ENCODE measurements at places on chromosomes 2 and 18. TPM values are rescaled to one million over a fixed set of nuclear protein-coding genes. Genes with fewer than 3 reads are reported as not detected.

The PLGLB1 gene
- total RNA-seq, result 2.6 TPM

DNA sequence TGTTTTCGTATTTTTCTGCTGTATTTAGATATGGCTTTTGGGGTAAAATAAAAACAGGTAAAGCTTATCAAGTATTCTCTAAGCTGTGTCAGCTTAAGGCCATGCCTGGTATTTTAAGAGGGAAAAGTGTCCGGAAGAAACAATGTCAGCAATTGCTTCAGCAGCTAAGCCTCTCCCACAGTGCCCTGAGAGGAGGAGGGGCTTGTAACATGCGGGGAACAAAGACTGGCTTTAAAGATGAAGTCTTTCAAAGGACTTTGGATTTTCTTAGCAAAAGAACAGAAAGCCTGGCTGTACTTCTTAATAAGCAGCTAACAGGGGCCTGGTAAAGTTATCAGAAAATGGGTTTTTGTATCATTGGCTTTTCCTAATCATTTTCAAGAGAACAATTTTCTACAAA is 102.8 kb downstream of the PXDN start:
- no peak overlapping the region for H3K4me3 ChIP-seq
- H3K27me3 ChIP-seq, result no peaks in the 10 kb centered on the region
- no peak for DNase-seq
- H3K27ac ChIP-seq, result no peak overlapping the region
- no peaks in the 10 kb centered on the region for H3K4me1 ChIP-seq
- peaks cover 18% of the 10 kb centered on the region for H3K36me3 ChIP-seq

GRCh38 chr2:34729845-34730244 is 1130.7 kb upstream of the FAM98A start:
- H3K4me3 ChIP-seq, result no peak overlapping the region
- no peak overlapping the region for H3K27ac ChIP-seq
- H3K36me3 ChIP-seq, result no peaks in the 10 kb centered on the region

- H3K27ac ChIP-seq, result no peak overlapping the region
- no peaks in the 10 kb centered on the region for H3K36me3 ChIP-seq
- no peaks in the 10 kb centered on the region for H3K4me1 ChIP-seq
- DNase-seq, result no peak
- no peak overlapping the region for H3K4me3 ChIP-seq
- no peaks in the 10 kb centered on the region for H3K27me3 ChIP-seq
These were observed 10.2 kb downstream of the IL18R1 start for GRCh38 chr2:102365763-102366162.

GRCh38 chr18:45745817-45746461 is 22.0 kb downstream of the SLC14A1 start:
- H3K4me1 ChIP-seq, result no peaks in the 10 kb centered on the region
- peaks cover 2% of the 10 kb centered on the region for H3K27me3 ChIP-seq
- H3K36me3 ChIP-seq, result no peaks in the 10 kb centered on the region

- no peaks in the 10 kb centered on the region for H3K27me3 ChIP-seq
- no peak overlapping the region for H3K4me3 ChIP-seq
- DNase-seq, result no peak
- no peak overlapping the region for H3K27ac ChIP-seq
These were observed 158.9 kb upstream of the FN1 start for GRCh38 chr2:215594766-215595165.

GRCh38 chr2:105411720-105412407 is 13.0 kb upstream of the FHL2 start:
- no peak overlapping the region for H3K4me3 ChIP-seq
- no peak overlapping the region for H3K27ac ChIP-seq
- H3K4me1 ChIP-seq, result no peaks in the 10 kb centered on the region
- no peaks in the 10 kb centered on the region for H3K36me3 ChIP-seq
- peaks cover 31% of the 10 kb centered on the region for H3K27me3 ChIP-seq

DNA sequence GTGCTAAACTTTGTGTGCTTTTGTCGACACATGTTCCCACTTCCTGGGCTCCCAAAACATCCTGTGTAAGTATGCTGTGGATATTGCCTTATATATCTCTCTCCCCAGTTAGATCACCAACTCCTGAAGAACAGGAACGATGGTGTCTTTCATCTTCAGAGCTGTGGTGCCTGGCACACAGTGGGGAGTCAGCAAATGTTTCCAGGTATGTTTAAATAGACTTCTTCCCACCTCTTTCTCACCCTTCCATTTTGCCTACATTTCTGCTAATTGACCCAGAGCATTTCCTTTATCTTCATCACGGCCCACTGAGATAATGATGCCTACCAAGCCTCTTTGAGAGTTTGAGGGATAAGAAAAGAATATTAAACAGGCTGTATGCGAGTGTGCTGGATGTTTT is 60.7 kb downstream of the RND3 start:
- no peak for DNase-seq
- H3K4me3 ChIP-seq, result no peak overlapping the region
- H3K27ac ChIP-seq, result no peak overlapping the region
- no peaks in the 10 kb centered on the region for H3K27me3 ChIP-seq
- no peaks in the 10 kb centered on the region for H3K4me1 ChIP-seq

The TNS1 gene
- 327 TPM for total RNA-seq

GRCh38 chr2:217222309-217222910 is 362.5 kb upstream of the TNP1 start:
- peak overlapping the region; percentile 57 for H3K27ac ChIP-seq
- no peaks in the 10 kb centered on the region for H3K36me3 ChIP-seq
- H3K4me3 ChIP-seq, result no peak overlapping the region
- DNase-seq, result no peak
- no peaks in the 10 kb centered on the region for H3K27me3 ChIP-seq

- H3K36me3 ChIP-seq, result no peaks in the 10 kb centered on the region
- no peak for DNase-seq
- no peak overlapping the region for H3K27ac ChIP-seq
These were observed 189.6 kb downstream of the MYCN start for GRCh38 chr2:16129716-16130540.

DNA sequence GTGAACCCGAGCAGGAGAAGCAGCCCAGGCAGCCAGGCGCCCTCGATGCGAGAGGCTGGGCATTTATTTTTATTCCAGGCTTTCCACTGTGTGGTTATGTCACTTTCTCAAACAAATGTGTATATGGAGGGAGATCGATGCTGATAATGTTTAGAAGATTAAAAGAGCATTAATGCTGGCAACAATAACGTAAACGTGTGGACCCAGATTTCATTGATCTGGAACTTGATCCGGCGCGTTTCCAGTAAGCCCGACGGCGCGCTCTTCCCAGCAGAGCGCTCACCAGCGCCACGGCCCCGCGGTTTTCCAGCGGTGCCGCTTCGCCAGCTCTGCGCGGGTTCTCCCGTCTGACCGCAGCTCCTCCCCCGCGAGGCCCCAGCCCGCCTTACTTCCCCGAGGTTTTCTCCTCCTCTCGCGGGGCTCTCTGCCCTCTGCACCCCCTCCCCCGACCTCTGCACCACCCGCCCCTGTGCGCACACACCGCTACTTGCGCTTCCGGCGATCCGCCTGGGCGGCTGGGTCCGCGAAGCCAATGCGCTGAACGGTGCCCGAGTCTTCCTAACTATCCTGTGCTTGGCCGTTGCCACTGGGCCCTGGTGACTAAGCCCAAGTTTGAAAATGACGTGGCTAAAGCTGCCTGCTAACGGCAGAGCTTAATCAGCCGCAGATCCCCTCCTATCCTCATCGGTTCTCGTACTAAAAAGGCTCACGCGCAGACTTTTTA is 6.1 kb downstream of the ONECUT2 start:
- H3K36me3 ChIP-seq, result no peaks in the 10 kb centered on the region
- H3K27me3 ChIP-seq, result peaks cover 83% of the 10 kb centered on the region
- peaks cover 5% of the 10 kb centered on the region for H3K4me1 ChIP-seq
- H3K27ac ChIP-seq, result no peak overlapping the region
- no peak overlapping the region for H3K4me3 ChIP-seq

GRCh38 chr2:20620696-20621365 is 30.1 kb downstream of the HS1BP3 start:
- no peaks in the 10 kb centered on the region for H3K27me3 ChIP-seq
- no peak overlapping the region for H3K27ac ChIP-seq
- no peaks in the 10 kb centered on the region for H3K36me3 ChIP-seq
- H3K4me3 ChIP-seq, result no peak overlapping the region

- H3K27ac ChIP-seq, result no peak overlapping the region
- H3K36me3 ChIP-seq, result no peaks in the 10 kb centered on the region
- no peaks in the 10 kb centered on the region for H3K27me3 ChIP-seq
- DNase-seq, result peak; percentile 54
- no peak overlapping the region for H3K4me3 ChIP-seq
These were observed 78.5 kb downstream of the TPO start for GRCh38 chr2:1491751-1492150.

- no peaks in the 10 kb centered on the region for H3K4me1 ChIP-seq
- H3K27me3 ChIP-seq, result no peaks in the 10 kb centered on the region
- H3K27ac ChIP-seq, result no peak overlapping the region
- DNase-seq, result no peak
- H3K4me3 ChIP-seq, result no peak overlapping the region
These were observed 144.8 kb downstream of the CDH2 start for GRCh38 chr18:28032177-28032576.

DNA sequence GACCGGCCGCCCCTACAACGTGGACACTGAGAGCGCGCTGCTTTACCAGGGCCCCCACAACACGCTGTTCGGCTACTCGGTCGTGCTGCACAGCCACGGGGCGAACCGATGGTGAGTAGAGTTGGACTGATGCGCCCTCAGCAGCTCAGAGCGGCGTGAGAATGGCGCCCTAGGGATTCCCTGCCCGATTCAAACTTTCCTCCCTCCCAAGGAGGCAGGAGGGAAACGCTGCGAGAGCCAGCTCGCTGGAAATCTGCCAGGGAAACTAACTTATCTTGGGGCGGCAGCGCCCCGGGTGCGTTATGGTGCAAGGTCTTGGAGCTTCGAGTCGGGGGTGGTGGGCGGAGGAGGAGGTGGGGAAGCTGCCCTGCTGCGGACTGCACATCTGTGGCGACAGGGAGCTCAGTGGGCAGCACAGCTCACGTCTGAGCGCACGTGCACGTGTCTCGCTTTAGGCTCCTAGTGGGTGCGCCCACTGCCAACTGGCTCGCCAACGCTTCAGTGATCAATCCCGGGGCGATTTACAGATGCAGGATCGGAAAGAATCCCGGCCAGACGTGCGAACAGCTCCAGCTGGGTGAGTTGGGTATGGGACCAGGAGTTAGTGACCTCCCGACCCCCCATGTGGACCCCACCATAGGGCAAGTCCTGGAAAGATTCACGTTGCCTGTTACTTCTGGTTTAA is 697 bp downstream of the ITGA4 start:
- peak; percentile 28 for DNase-seq
- H3K27me3 ChIP-seq, result peaks cover 4% of the 10 kb centered on the region
- H3K36me3 ChIP-seq, result no peaks in the 10 kb centered on the region
- H3K27ac ChIP-seq, result peak overlapping the region; percentile 70

DNA sequence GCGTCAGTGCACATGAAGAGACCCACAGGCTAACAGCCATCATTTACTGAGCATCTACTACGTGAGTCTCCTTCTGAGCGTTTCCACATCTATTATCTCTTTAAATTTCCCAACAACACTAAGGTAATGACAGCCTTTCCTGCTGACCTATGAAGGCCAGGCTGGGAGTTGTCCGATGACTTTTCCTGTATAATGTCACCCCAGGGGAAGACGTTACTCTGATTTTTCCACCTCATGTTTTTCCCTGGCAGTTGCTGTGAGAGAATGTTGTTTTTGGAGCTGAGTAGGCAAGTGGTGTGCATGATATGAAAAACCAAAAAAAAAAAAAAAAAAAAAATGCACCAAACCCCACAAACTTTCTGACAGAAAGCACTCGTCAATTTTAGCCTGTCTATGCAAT is 207.6 kb downstream of the SLC8A1 start:
- H3K4me1 ChIP-seq, result peaks cover 10% of the 10 kb centered on the region
- no peaks in the 10 kb centered on the region for H3K36me3 ChIP-seq
- DNase-seq, result no peak
- no peaks in the 10 kb centered on the region for H3K27me3 ChIP-seq
- no peak overlapping the region for H3K27ac ChIP-seq

Data from left lung (tissue), 14 donors.